ENCODE measurements at places on chromosomes 2 and 18.

DNA sequence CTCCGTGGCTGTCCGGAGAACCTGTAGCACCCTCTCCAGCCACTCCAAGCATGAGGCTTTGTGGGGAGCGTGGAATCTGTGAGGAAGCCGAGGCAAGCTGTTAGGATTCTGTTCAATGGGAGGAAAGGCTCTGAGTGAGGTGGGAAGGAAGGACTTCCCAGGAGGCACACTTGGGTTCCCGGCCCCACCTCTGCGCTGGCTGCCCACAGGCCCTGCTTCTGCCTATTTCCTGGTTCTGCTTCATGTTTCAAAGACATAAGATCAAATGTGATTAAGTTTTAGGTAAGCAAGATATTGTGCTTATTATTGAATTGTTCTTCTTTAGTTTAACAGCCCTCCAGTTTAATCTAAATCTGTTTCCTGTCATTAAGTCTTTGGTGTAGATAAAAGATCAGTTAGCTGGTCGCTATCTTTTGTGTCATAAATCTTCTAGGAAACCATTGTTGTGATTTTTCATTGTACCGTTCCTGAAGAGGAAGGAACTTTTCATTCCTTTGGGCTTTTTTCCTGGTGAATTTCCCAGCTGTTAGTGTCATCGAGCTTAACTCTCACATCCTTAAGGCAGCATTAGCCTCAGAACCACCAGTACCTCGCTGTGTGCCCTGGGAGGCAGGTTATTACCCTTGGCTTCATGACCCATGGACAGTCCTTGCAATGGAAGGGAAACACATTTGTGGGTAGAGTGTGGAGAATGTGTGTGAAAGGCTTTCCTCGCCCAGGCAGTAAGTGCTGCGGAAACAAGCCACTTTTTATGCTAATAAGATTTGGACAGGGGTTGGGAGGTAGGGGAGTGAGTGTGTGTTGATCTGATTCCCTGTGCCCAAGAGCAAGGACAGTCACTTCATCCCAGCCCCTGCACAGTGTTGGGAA lies 61.9 kb upstream of the ALPP start:
- no peak for DNase-seq

GRCh38 chr18:7520200-7520785 lies 46.8 kb upstream of the PTPRM start:
- no peak for DNase-seq

GRCh38 chr2:241798631-241799521 lies 10.1 kb upstream of the NEU4 start:
- no peak for DNase-seq

DNA sequence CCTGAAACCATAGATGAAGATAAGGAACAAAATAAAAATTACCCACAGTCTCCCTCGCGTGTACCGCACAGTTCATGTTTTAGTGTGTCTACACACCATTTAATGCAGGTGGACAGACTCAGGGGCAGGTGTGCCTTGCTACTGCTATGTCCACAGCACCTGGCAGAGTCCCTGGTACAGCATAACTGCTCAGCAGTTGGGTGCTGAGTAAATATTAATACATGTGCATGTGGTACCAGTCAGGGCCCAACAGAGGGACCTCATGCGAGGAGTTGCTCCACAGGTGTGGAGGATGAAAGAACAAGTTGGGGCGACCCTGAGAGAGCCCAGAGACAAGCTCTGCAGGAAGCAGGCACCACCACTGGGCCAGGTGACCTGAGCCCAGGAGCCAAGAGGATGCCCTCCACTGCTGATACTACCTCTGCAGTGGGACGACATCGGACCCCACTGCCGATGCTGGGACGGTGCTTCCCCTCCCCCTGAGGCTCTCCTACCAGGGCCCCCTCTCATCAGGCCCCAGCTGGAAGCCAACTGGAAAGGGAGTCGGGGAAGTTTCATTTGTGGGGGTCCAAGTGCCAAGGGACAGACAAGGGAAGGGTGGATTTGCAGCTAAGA lies 100.8 kb downstream of the NEDD4L start:
- no peak for DNase-seq

GRCh38 chr2:240840435-240841060 lies 20.5 kb upstream of the KIF1A start:
- DNase-seq = no peak

- no peak for DNase-seq
Observed at GRCh38 chr2:50564766-50565165, 467.2 kb downstream of the NRXN1 start.

GRCh38 chr2:239991689-239992314 lies 33.3 kb downstream of the NDUFA10 start:
- DNase-seq = no peak

DNA sequence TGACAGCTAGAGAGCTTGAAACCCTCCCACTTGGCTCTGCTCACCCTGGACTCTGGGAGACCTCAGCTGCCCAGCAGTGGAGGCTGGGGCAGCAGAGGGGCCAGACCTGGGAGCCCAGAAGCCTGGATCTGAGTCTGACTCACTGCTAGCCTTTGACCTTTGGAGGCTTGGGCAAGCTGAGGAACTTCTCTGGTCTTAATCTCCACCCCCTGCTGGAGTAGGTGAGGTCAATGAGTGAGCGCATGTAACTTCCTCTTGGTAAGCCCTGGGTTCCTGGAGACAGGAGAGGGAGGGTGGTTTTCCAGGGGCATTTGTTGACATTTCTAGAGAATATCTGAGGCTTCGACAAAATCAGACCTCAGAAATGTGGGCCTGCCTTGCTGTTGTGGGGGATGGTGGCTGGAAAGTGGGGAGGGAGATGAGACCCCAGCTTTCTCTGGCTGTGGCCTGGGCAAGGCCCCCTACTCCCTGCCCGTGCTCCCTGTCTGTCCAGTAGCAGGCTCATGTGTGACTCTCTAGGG lies 73.0 kb upstream of the YWHAQ start:
- no peak for DNase-seq

GRCh38 chr2:182672466-182673165 lies 43.4 kb upstream of the DNAJC10 start:
- no peak for DNase-seq

GRCh38 chr18:6776188-6776587 lies 46.7 kb downstream of the ARHGAP28 start:
- no peak for DNase-seq

DNA sequence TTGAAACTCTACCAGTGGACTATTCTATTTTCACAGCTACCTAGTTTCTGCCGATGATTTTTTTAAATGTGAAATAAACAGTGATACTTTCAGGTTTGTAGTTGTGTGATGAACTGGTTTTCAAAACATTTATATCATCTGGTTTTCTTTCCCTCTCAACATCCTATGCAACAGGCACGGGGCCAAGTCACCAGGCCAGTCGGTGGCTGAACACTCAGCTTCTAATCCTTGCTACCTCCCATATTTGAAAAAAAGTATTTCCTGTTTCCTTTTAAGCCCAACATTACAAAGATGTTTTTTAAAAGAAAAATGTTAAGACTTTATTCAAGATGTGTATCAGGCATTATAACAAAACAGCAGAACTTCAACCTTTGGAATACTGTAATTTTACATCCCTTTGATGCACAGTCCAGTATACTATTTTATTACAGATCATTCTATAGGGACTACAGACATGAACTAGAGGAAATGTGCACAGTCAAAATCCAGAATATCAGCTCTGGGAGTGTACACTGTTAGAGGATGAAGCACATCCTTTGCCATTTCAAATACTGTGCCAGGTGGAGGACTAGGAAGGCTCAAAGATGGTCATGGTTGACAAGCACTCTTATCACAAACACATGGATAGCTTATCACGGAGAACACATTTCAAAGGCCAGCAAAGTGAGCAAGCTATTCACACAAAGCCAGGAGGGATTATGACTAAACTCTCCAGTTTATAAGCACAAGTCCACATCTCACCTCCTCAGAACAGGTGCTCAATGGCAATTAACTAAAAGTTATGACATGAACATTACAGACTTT lies 14.6 kb downstream of the MRPL35 start:
- no peak for DNase-seq

GRCh38 chr18:35019933-35020332 lies 21.3 kb upstream of the MAPRE2 start:
- DNase-seq = no peak

GRCh38 chr2:898319-898718 lies 52.3 kb upstream of the SNTG2 start:
- DNase-seq = no peak

GRCh38 chr2:233426619-233427342 lies 72.5 kb downstream of the DGKD start:
- no peak for DNase-seq

GRCh38 chr2:70994009-70994698 lies 519 bp downstream of the TEX261 start:
- DNase-seq = no peak

- DNase-seq = no peak
Observed at GRCh38 chr18:46423226-46423805, 233.7 kb downstream of the LOXHD1 start.

- no peak for DNase-seq
Observed at GRCh38 chr2:197258580-197258979, 52.0 kb downstream of the ANKRD44 start.

- DNase-seq = no peak
Observed at GRCh38 chr2:44102790-44103562, 65.7 kb upstream of the PPM1B start.

DNA sequence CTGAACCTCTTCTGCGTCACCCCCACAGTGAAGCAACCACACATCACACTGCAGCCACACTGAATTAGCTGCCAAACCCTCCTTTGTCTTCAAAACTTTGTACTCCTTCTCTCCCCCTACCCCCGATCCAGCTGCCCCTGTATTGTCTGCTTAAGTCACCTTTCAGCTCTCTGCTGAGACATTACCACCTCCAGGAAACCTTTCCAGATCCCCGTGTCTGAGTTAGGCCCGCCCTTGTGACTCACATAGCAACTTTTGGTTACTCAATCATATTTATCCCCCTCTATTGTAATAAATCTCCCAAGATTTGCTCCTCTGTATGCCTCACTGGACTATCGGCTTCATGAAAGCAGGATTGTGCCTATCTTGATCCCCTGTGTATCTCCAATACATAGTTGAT lies 82.8 kb upstream of the CDCA7 start:
- no peak for DNase-seq

- no peak for DNase-seq
Observed at GRCh38 chr2:179751163-179751809, 110.1 kb downstream of the ZNF385B start.

GRCh38 chr2:113716291-113716690 lies 40.2 kb downstream of the SLC35F5 start:
- DNase-seq = no peak

GRCh38 chr2:19799881-19800780 lies 101.7 kb downstream of the TTC32 start:
- DNase-seq = no peak

DNA sequence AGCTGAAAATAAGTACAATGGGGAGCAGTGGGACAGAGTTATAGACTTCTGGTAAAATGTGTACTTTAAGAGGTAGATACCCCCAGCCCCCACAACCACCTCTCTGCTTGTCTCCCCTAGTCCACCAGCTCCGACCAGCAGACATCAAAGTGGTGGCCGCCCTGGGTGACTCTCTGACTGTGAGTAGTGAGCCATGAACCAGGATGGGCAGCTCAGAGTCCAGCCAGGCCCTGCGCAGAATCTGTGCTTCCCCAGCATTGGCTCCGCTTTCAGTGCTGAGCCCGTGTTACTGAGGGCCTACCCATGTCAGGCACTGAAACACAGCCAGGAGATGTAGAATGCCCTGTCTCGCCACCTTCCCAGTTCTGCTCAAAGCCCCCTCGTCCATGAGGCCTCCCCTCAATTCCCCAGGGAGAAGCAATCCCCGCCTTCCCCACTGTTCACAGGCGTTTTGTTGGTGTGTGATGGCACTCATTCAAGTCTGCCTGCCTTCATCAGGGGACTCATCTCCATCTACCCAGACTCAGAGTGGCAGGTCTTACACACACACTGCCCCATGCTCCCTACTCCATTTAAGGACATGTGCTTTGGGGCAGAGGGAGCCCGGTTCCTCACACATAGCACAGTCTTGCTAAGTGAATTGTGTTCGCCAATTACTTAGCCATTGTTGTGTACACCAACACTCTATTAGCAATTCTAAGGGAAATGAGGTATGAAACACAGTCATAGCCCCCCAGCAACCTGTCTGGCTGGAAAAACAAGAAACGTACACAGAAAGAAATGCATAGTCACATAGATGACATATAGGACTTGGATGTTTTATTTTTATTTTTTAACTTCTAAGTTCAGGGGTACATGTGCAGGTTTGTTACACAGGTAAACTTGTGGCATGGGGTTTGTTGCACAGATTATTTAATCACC lies 122.6 kb downstream of the PLB1 start:
- no peak for DNase-seq

GRCh38 chr18:41042866-41043265 lies 912.2 kb upstream of the PIK3C3 start:
- DNase-seq = no peak

GRCh38 chr2:145055651-145056050 lies 535.7 kb upstream of the ZEB2 start:
- no peak for DNase-seq

- no peak for DNase-seq
Observed at GRCh38 chr2:230246206-230246605, 20.7 kb downstream of the SP140 start.

GRCh38 chr2:122908159-122908558 lies 1116.9 kb upstream of the CNTNAP5 start:
- no peak for DNase-seq

DNA sequence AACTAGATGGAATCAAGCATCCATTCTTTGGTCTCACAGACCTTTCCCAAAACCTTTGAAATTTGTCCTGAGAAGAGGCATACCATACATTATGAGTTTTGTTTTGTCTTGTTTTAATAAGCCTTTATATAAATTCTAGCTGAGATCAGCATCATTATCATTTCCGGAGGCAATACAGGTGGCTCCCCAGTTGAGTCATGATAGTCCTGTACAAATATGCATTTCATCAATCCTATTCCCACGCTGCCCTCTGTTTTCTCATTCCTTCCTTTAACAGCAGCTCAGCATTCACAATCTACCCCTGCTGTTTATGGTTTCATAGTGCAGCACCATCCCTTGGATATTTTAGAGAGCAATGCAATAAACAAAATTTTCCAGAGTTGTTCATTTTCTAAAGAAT lies 216.7 kb downstream of the TXNL1 start:
- no peak for DNase-seq

DNA sequence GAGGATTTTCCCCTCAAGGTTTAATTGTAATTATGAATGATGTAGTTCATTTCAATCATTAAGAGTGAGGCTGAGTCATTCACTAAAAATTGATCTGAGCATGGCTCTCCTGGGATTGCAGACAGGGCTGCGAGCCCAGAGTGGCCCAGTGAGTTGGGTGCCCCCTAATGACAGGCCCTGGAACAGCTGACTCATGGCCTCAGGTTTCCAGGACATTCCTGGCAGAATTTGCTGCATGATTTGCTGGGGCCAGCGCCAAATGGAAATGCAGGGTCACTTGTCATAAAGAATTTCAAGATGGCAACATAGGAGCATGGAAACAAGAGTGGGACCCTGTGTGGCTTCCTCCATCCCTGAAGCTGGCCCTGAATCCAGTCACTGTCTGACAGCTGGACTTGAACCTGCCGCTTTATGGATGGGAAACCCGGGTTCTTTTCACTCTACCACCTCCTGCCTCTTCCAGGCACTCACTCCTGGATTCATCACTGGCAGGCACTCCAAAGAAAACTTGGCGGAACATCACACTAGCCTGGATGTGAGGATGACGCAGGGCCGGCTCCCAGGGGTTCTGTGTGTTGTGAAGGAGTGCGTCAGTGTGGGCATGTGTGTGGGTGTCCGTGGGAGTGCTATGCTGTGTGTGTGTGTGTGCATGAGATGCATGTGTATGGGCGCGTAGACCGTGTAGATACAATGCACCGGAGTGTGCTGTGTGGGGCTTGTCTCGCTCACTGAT lies 15.2 kb downstream of the OTOF start:
- DNase-seq = no peak

- no peak for DNase-seq
Observed at GRCh38 chr2:99827296-99827999, 314.9 kb downstream of the AFF3 start.

- no peak for DNase-seq
Observed at GRCh38 chr18:67132919-67133318, 383.6 kb downstream of the DSEL start.
